ENCODE measurements at places on chromosomes 12 and 14.

DNA sequence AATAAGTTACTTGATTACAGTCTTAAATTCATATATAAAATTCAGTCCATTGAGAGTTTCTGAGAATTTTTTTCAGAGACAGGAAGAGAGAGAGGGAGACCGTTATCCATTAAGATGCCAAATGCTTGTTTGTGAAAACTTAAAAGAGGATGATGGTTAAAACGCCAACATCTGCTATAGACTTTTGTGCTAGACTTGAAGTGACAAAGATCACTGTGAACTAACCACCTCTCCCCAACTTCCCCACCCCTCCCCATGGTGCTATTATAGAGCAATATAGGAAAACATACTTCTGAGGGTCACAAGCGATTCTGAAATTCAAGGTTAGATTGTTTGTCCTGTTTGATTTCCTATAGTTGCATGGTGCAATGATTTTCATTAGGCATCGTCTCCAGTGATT, 440.8 kb downstream of the RMST start:
- DNase-seq, result no peak

DNA sequence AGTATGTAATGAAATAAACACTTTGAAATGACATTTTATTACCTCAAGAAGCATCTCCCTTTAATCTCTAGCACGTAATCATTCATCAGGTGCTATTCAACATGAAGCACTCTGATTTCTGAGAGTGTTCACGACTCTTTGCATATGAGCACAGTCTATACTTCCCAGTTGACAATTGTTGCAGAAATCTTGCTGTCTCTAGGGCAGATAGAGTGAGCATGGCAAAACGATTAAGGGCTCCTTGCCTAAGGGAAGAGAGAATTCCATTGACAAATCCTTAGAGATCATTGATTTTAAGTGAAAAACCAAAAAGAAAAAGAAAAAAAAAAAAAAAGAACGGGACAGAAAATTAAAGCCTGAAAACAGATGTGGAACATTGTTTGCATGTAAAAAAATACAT, 107.6 kb downstream of the C12orf50 start:
- DNase-seq, result no peak

GRCh38 chr12:19575337-19576243, 136.3 kb downstream of the AEBP2 start:
- DNase-seq, result no peak

- DNase-seq, result no peak
Observed at GRCh38 chr12:79019672-79020071, 155.1 kb downstream of the SYT1 start.

- no peak for DNase-seq
Observed at GRCh38 chr12:32612658-32613614, 66.2 kb upstream of the DNM1L start.

DNA sequence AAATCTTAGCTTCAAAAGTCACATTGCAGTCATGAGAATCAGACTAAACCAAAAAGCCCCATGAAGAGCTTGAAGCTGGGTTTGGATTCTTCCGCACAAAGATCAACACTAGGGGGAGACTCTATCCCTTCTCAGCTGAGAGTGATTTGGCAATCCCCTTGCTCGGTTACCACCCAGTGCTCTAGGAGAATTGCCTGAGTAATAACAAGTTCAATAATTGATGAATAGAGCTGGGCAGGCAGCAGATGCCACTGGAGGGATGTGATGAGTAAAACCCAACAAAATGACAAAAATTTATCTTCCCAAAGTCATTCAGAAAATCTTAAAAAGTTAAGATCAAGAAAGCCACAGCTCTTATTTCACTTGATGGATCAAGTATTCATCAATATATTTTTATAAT, 185.6 kb upstream of the ARID2 start:
- DNase-seq, result no peak

GRCh38 chr14:77985211-77985615, 185.0 kb upstream of the NRXN3 start:
- DNase-seq, result no peak

- DNase-seq, result no peak
Observed at GRCh38 chr12:122955156-122955555, 11.1 kb downstream of the ABCB9 start.

- DNase-seq, result no peak
Observed at GRCh38 chr12:131089531-131090273, 136.0 kb downstream of the ADGRD1 start.

GRCh38 chr12:86666316-86666715, 410.1 kb upstream of the MGAT4C start:
- DNase-seq, result no peak

DNA sequence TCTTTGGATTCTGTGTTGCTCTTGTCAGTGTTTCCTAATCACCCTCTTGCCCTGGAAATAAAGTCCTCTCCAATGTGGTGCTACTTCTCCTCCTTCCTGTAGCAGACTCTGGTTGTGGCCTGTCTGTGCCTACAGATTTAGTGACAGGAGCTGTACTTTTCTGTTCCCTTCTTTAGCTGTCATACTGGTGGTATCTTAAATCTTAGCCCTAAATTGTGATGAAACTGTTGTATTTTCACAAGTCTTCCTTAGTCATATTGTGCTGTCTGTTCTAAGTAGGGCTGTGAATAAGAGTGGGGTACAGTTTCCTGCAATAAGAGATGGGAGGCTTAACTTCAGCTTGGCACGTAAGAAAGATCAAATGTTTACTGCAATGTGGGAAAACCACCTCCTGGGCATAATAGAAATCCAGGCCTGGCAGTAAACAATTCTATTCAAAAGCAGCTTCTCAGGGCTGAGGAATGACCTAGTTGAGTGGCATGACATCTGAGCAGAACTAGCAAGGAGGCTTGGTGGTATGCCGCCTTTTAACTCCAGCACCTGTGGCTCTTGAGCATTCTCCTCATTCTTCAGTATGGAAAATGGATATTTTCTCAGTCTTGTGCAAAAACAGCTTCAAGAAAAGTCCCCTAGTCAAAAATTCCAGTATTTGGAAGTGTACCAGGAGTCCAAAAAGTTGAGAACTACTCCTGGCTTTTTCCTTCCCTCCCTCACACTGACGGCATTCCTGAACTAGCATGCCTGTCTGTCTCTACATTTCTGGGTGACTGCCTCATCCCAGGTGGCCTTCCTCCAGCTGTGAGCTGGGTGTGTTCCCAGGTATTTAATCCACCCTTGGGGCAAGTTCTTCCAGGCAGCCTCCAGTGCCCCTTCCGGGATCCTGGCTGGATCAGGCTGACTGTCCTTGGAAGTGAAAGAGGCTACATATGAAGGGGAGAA, 19.5 kb downstream of the ANO6 start:
- no peak for DNase-seq

GRCh38 chr14:86770186-86770585, 1222.8 kb downstream of the GALC start:
- no peak for DNase-seq
